ENCODE measurements at places on chromosomes 7 and 10. TPM values are rescaled to one million over a fixed set of nuclear protein-coding genes. Genes with fewer than 3 reads are reported as not detected.

Gene TMEM213
- polyA plus RNA-seq: 52.0 TPM

Gene KNDC1
- 10.3 TPM for polyA plus RNA-seq

Gene NRF1
- polyA plus RNA-seq: 24.5 TPM

Gene COX15
- polyA plus RNA-seq: 43.0 TPM

Gene ANKRD61
- polyA plus RNA-seq: 0.61 TPM

Measured in renal pelvis (tissue), 12 donors.